ENCODE measurements at places on chromosomes 7 and 10.

- DNase-seq = no peak
Observed at GRCh38 chr7:108310351-108310750, 145.9 kb downstream of the NRCAM start.

DNA sequence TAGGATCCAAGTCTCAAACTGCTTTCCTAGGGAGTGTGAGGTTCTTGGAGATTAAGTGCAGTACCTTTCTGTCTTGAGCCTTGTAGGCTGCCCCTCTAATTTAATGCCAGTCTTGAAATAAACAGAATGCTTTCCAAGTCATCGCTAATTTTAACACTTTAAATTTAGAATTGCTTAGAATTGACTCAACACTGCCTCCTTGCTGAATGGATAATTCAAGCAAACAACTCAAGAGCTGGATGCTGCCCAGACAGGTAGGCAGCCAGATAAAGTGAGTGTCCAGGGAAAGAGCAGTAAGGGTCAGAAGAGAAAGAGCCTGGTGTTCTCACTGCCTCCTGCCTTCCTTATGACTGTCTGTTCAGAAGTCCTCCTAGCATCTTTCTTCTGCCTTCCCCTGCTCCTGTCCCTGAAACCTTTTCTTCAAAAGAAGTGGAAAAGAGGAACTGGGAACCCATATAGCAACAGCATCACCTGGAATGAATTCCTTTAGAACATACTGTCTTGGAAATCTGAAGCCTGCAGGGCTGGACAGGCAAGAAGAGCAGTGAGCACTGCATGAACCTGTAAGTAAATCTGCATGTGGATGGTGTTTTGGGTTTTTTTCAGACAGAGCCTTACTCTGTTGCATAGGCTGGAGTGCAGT, 3.1 kb upstream of the GOT1 start:
- no peak for DNase-seq

DNA sequence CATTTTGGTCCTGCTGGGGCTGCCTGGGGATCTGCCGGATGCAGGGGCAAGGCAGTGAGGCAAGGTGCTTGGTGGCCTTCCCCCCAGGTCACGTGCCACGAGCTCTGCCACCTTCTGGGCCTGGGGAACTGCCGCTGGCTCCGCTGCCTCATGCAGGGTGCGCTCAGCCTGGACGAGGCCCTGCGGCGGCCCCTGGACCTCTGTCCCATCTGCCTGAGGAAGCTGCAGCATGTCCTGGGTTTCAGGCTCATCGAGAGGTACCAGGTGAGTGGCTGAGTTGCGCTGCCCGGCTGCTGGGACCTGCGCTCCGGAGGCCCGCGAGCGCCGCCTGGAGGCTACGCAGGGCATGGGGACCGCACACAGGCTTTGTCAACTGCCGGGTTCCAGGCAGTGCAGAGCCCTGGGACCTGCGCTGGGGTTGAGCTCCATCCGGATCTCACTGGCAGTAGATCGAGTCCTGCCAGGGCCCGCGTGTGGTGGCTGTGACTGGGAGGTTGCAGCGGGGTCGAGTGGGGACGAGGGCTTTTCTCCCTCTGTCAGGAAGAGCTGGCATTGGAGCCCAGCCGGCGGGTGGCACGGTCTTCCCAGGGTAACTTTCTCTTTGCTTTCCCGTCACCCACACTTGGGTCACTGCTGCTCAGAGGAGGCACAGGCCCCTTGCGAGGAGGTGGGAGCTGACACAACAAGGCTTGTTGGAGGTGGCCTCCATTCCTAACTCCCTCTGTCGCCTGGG, 21.7 kb downstream of the AMZ1 start:
- peak; percentile 60 for DNase-seq

GRCh38 chr10:71740069-71740653, 20.6 kb upstream of the C10orf105 start:
- no peak for DNase-seq

GRCh38 chr10:78762086-78762630, 306.6 kb upstream of the ZMIZ1 start:
- DNase-seq = no peak

GRCh38 chr7:69782917-69783684, 184.8 kb downstream of the AUTS2 start:
- peak; percentile 51 for DNase-seq

GRCh38 chr10:132459301-132460003, 62.5 kb downstream of the PWWP2B start:
- DNase-seq = peak; percentile 66

DNA sequence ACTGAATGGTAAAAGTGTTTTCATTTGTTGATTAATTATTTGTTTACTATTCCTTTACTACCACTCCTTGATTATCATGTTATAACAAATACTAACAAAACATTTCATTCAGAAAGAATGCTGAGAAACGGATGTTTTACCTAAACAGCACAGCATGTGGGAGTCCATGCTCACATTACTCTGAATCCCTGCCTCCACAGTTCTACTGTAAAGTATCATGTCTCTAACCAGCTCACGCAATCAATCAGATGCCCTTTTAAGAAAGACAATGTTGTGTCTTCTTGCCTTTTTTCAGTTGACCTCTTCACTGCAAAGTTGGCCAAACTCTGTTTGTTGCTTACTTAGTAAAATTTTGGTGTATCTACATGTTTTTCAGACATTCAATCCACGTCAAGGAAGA, 232.5 kb upstream of the MDFIC start:
- no peak for DNase-seq

All from mucosa of gallbladder (tissue), 1 donor.